NCI-H82 (cell line): ENCODE measurements at places on chromosomes 11 and 22.
A peak's percentile ranks its signal among the peaks of the same experiment; 100 is the strongest.

DNA sequence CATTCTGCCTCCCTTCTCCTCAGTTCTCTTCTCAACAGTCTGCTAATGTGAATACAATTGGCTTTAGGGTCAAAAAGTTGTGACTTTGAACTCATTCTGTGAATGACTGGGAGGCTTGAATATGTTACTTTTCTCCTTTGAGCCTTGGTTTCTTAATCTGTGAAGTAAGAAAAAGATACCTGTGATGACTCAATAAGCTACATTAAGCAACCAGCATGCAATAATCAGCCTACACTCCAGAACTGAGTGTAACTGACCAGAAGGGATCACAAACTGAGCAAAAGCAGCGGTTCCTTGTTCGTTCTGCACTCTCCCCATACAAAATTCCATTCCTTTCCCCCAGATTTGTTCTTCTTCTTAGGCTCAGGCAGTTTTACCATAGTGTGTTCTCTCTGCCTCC, 23.4 kb downstream of the ZNF202 start:
- DNase-seq, result no peak

GRCh38 chr11:118343981-118344515, at the start of gene CD3G:
TSS of gene CD3G (plus strand) at chr11:118344344. CDS start at chr11:118344424, 80 bp downstream.
- DNase-seq, result no peak

DNA sequence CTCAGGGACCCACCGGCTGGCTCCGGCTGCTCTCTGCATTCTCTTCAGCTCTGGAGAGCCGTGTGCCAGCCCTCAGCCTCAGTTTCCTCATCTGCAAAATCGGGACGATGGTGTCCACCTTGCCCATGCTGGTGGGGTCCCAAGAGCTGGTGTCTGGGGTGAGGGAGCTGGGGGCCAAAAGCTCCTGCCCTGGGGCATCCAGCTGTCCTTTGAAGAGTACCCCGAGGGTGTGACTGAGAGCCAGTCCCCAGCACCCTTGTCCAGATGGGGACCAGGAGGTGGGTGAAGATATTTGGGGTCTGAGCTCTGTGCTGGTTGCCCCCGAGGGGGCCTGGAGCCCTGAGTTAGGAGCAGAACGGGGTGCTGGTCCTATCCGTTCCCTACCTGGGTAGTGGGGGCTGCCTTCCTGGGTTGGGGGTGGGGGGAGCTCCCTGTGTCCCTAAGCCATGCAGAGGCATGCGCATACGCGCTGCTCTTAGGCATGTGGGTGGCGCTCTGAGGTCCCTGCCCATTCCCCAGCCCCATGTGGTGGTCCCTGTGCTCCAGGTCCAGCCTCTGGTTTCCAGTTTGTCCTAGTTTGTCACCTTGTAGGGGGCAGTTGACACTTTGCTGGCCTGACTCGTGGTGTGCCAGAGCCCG, 4.9 kb downstream of the LRP5 start:
- DNase-seq, result no peak

DNA sequence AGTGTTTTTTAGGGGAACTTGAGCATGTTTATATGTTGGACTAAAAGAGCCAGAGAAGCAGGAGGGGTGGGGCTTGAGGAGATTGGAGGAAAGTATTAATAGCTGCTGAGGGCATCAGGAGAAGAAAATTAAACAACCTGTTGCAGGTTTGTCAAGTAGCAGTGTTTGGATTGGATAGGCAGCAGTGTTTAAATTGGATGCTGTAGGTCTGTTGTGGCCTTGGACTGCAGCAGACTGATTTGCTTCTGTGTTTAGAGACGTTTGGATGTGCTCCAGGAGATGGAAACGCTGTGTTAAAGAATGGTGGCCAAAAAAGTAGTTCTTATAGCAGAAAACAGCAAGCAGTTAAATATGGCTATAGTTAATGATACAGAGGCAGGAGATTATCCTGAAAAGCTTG, 5.7 kb downstream of the EIF3L start:
- no peak for DNase-seq

DNA sequence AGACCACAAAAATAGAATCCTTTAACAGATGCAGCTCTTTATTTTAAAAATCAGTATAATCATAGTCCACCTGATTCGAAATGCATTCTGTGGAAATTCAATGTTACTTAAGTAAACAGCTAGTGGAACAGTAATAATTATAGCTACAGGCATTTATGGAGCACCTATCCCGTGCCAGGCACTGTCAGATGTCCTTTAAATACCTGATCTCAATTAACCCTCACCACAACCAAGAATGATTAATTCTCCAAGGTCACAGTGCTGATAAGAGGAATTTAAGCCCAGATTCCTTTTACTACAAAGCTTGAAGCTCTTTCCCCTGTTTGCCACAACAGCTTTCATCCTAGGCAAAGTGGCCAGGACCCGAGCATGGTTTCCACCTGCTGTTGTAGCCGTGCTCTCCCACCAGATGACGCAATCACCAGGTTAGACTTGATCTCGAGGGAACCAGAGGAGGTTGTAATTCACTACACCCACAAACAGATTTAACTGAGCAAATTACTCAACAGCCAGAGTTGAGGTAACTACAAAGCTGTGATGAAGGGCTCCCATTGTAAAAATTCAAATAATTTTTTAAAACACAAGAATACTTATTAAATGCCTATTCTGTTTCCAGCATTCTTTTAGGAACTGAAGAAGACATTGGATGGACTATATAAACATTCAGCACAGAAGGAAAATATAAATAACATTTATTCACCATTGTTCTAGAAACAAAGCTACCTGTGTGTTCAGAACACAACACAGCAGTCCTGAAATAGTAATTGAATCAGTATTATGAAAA, 10.3 kb downstream of the PRDM10 start:
- peak; percentile 61 for DNase-seq

GRCh38 chr11:67648140-67648795, 2.3 kb downstream of the ACY3 start:
- peak; percentile 51 for DNase-seq

DNA sequence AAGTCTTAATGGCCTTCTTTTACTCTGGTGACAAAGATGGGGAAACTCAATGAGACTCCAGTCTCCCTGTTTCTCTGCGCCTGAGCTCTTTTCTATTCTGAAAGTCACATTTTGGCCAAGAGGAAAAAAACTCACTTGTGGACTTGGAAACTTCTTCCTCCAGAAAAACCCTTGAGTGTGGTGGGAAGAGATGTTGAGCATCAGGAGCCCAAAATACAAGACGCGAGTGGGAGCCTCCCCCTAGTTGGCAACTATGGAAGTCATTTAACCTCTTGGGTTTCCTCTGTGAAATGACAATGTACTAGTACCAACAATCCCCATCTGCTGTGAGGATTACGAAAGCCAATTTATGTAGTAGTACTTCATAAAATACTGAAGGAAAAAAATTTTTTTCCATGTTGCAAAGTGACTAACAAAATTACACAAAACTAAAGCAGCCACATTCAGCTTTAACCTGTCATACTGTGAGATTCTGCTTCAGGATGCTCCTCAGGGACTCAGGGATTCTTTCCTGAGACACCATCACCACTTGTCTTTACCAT, 524 bp upstream of the SLC25A17 start:
- peak; percentile 78 for DNase-seq

GRCh38 chr11:113314065-113314388, 356 bp upstream of the TTC12 start:
- no peak for DNase-seq

DNA sequence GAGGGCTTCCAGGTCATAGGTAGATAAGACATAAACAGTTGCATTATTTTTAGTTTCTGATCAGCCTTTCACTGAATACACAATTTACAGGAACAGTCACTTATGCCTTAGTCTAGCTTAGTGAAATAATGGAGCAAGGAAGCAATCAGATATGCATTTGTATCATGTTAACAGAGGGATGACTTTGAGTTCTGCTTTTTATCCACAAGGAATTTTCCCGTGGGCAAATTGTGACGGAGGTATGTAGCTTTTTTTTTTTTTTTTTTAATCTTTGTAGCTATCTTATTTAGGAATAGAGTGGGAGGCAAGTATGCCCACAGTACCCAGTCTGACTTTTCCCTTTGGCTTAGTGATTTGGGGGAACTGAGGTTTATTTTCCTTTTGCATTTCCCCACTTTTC, 3.4 kb upstream of the NLRP10 start:
- no peak for DNase-seq

GRCh38 chr22:43570531-43571165, 158.8 kb downstream of the MPPED1 start:
- peak; percentile 70 for DNase-seq

DNA sequence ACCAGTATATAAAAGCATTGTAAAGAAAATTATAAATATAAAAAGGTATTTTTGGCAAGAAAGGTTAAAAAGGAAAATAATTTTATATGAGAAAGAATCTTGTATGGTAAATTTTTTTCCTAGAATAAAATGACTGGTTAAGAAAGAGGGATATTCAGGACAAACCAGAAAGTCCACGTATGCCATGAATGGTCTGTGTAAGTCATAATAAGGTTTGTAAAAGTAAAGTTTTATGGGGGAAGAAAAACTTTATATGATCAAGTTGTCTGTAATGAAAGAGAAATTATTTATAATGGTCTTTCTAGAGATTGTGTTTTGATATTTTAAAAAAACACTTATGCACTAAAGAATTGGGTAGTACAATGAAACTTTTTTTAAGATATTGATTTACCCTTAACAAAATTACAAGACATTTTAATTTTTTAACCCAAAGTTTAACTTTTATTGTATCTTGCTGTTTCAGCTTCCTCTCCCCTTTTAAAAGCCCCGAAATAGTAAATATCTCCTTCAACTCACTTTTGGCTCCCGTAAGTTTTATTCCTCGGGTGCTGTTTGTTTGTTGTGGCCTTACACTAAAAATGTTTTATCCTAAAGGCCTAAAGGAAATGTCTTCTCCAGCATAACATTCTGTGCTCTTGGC, 47.7 kb downstream of the AMOTL1 start:
- DNase-seq, result peak; percentile 52

- no peak for DNase-seq
These were observed 8.8 kb downstream of the FOXR1 start for GRCh38 chr11:118980191-118980881.

DNA sequence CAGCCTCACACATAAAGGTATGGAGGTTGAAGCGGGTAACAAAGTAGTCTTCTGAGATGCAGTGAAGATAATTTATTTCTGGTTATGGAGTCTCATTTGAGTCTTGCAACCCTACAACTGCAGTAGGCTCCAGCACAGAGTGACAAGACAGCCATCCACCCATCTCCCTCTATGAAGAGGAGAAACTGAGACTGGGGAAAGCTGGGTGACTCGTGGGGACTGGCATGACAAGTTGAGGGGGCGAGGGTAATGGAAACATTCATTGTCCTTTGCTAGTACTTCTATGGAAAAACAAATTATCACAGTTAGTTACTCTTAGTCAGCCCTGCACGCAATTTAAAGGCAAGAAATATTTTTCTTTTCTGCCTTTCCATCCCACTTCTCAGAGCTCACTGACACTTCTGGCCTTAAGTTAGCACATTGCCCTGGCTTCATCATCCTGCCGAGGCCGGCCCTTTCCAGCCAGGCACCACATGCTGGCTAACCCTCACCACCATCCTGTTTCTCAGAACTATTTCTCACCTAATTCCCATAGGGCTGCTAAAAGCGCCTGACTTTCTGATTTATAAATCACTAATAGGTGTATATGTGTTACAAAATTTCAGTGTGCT, 361.1 kb downstream of the ETS1 start:
- no peak for DNase-seq
